ENCODE measurements at places on chromosomes 7 and 10.

DNA sequence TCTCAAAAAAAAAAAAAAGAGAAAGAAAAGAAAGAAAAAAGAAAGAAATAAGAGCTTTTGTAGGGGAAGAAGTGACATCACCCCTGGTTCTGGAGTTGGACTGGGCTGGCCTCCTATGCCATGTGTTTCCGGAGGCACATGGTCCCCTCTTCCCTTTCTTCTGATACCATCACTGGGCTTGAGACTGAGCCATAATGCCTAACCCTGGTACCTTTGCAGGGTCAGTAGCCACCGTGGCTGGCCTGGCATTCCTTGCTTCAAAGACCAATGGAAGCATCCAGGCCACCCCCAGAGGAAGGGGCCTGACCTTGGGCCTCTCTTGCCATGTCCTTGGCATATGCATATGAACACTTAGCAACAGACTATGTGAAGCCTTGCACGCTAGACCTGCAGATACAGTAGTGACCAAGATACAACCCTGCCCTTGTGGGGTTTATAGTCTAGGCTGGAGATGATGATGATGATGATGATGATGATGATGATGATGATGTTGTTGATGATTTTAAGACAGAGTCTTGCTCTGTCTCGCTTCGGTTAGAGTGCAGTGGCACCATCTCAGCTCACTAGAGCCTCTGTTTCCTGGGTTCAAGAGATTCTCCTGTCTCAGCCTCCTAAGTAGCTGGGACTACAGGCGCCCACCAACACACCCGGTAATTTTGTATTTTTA lies 31.8 kb downstream of the SUFU start:
- no peak for DNase-seq

- no peak for DNase-seq
Measured at GRCh38 chr10:98257198-98257597, 10.8 kb downstream of the LOXL4 start.

DNA sequence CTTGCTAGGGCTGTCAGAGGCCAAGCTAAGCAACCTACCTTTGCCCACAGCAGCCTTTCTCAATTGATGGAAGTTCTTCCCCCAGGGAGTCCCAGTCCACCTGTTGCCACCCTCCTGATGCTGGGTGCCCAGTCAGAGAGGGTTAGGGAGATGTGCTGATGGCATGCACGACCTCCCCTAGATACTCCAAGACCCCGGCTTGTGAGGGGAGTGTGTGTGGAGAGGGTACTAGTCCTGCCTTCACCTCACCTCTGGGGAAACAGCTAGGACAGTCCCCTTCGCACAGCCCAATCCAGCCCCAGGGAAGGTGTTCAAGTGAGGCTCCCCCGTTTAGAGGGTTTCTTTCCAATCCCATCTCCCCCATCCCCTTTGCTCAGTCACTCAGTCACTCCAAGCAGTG lies 1.3 kb upstream of the UNC5B start:
- no peak for DNase-seq

GRCh38 chr7:55084307-55084706 lies 65.5 kb downstream of the EGFR start:
- DNase-seq, result no peak

GRCh38 chr7:128673571-128673970 lies 1.5 kb downstream of the GARIN1A start:
- no peak for DNase-seq

- DNase-seq, result no peak
Measured at GRCh38 chr7:76330261-76330660, 27.8 kb downstream of the HSPB1 start.

GRCh38 chr7:47225387-47226131 lies 356.4 kb downstream of the TNS3 start:
- DNase-seq, result no peak

DNA sequence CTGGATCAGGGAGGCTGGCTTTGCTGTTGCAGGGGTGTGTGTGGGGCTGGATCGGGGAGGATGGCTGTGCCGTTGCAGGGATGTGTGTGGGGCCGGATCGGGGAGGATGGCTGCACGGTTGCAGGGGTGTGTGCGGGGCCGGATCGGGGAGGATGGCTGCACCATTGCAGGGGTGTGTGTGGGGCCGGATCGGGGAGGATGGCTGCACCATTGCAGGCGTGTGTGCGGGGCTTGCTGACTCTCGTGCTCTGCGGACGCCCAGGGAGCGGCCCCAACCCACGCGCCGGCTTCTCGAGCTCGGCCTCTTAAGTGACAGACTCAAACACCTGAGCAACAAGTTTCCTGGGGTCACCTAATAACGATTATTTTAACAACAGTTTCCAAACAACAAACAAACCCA lies 518.2 kb downstream of the DNAJB6 start:
- DNase-seq, result no peak

- DNase-seq, result no peak
Measured at GRCh38 chr7:17910377-17910776, 29.9 kb downstream of the SNX13 start.

DNA sequence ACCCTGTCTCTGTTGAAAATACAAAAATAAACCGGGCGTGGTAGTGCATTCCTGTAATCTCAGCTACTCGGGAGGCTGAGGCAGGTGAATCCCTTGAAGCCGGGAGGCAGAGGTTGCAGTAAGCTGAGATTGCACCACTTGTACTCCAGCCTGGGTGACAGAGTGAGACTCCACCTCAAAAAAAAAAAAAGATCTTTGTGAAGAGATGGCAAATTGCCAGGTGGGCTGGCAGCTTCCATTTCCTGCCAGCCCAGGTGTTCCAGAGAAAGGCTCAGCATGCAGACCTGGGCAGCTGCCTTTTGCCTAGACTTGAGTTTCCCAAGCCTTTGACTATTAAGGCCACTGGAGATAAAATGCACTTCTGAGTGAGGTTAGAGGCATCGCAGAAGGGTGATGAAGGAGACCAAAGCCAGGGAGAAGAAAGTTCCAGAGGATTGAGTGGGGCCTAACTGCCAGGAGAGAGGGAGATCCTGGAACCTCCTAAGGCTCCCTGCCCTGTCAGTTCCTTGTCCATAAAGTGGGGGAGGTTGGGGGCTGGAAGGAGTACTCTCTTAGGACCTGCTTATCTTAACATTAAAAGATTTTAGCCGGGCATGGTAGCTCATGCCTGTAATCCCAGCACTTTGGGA lies 10.0 kb upstream of the DDIT4 start:
- DNase-seq, result no peak

GRCh38 chr7:21086688-21087087 lies 300.0 kb upstream of the SP8 start:
- no peak for DNase-seq
